ENCODE measurements at places on chromosomes 3 and 15. TPM values are rescaled to one million over a fixed set of nuclear protein-coding genes. Genes with fewer than 3 reads are reported as not detected.

MESP2 gene
- total RNA-seq, result not detected

EXD1 gene
- not detected for total RNA-seq

DUOXA2 gene
- not detected for total RNA-seq

CD276 gene
- 85.6 TPM for total RNA-seq

LRRIQ4 gene
- total RNA-seq, result not detected

EDC3 gene
- total RNA-seq, result 56.5 TPM

PRTG gene
- total RNA-seq, result 12.4 TPM

SUSD5 gene
- total RNA-seq, result 15.3 TPM

CD96 gene
- not detected for total RNA-seq

ZNF660 gene
- total RNA-seq, result 1.5 TPM

ALG1L2 gene
- not detected for total RNA-seq

GPR160 gene
- total RNA-seq, result 1.3 TPM

GRCh38 chr15:90882781-90883525 lies 1.4 kb upstream of the FES start:
- no peak for DNase-seq

DNA sequence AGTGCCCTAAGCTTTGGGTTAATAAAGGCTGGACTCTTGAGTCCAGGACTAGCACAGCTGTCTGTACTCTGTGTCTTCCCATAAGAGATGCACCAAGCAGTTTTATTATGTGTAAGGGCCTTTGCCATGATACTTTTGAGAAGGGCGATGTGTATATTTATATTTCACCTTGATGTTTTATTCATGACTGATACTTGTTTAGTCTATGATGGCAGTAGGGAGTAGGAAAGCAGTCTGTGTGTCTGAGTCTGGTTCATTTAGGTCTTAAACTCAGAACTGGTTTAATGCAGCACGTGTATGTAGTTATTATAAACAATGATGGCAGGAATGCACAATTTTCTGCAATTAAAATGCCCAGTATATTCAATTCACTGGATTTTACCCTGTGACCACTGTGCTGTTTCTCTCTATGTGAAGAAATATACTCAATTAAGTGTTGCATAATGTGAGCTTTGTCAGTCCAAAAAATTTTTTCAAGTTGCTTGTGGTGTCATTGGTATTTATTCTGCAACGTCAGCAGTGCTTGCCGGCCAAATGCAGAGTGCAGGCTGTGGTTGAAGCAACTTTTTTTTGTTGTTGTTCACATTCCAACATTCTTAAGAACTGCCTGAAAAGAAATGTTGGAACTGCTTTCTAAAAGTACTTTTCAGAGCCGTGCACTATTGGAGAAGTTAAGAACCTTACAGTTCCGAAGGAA lies 423.7 kb upstream of the SEMA6D start:
- no peak for DNase-seq

DNA sequence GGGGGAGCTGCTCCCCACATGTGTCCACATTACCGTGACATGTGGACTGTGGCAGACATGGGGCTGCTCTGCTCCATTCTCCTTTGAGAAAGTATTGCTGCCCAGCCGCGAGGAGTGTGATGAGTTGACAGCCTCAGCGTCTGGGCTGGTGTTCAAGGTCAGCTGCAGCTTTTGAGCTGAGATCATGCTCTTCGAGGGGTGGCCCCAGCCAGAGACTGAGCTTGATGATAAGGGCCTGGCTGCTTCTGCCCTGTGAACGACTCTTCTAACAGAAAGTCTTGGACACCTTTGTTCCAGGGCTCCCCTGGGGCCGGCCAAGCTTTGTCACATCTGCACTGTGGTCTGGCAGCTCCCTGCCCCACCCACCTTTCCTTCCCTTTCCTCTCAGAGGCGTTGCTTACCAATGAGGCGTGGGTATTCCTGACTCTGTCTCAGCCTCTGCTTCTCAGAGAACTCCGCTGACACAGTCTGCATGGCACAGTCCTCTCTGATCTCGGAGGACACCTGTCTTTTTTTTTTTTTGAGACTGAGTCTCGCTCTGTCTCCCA lies 86.6 kb downstream of the CHRD start:
- DNase-seq, result peak; percentile 13

DNA sequence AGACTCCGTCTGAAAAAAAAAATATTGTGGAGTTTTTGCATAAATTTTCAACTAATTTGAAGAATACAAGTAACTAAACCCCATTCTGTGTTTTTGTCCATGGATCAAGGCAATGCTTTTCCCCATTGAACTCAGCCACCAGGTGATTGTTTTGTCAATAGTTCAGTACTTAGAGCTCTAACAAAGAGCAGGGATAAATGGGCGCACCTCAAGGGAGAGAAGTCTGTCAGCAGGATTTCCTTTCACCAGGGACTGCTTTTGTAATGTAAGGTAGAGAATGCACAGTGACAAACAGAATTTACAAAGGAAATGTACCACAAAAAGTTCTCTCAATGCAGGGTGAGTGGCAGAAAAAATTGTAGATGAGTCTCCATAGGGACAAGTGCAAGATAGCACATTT lies 10.8 kb upstream of the ATP13A5 start:
- DNase-seq, result no peak

- peak; percentile 76 for DNase-seq
Measured at GRCh38 chr15:33278816-33279612, 31.8 kb upstream of the RYR3 start.

DNA sequence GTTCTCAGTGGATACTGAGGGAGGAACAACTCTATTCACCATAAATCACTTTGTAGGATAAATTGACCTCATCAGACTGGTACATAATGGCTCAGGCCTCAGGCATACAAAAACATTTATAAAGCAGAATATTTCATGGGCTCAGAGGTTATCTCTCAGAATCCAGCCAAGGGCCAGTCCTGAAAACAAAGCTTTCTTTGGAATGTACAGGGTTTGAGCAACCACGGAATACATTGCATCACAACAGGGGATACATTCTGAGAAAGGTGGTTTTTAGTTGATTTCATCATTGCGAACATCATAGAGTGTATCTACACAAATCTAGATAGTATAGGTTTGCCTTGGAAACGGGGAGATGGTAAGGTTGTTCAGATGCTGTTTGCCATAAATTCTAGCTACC lies 33.4 kb upstream of the CTDSPL2 start:
- DNase-seq, result no peak

- DNase-seq, result peak; percentile 64
Measured at GRCh38 chr3:105394177-105394576, 27.5 kb downstream of the ALCAM start.

- DNase-seq, result peak; percentile 60
Measured at GRCh38 chr3:159263750-159264553, 462.1 kb downstream of the MFSD1 start.

GRCh38 chr3:117510396-117510795 lies 800.8 kb downstream of the TUSC7 start:
- DNase-seq, result no peak

GRCh38 chr15:48975472-48976419 lies 12.0 kb upstream of the SHC4 start:
- peak; percentile 79 for DNase-seq

Data from endothelial cell of umbilical vein (primary cell).